ENCODE measurements at places on chromosomes 2 and 18.
A peak's percentile ranks its signal among the peaks of the same experiment; 100 is the strongest.

GRCh38 chr2:191878548-191879279 lies 31.8 kb upstream of the CAVIN2 start:
- no peak for DNase-seq

GRCh38 chr2:186639939-186640338 lies 50.1 kb downstream of the ITGAV start:
- DNase-seq = no peak

- DNase-seq = no peak
These were observed 133.0 kb upstream of the CELF4 start for GRCh38 chr18:37698508-37699040.

DNA sequence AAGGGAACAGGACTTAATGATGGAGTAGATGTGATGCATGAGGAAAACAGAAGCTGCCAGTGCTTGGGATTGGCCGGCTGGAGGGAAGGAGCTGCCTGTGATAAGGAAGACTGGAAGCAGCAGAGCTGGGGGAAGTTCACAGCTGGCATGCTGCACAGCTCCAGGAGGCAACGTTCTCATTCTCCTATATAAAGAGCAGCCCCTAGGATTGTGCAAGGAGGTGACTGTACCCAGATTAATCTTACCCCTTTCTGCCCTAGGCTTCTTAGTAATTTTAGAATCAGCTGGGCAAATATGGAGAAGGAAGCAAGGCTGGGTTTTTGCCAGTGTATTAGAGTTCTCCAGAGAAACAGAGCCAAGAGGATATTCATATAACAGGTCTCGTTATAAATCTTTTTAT lies 155.8 kb downstream of the ALPK2 start:
- DNase-seq = no peak

- peak; percentile 59 for DNase-seq
These were observed 31.9 kb downstream of the BMP10 start for GRCh38 chr2:68839260-68839833.

DNA sequence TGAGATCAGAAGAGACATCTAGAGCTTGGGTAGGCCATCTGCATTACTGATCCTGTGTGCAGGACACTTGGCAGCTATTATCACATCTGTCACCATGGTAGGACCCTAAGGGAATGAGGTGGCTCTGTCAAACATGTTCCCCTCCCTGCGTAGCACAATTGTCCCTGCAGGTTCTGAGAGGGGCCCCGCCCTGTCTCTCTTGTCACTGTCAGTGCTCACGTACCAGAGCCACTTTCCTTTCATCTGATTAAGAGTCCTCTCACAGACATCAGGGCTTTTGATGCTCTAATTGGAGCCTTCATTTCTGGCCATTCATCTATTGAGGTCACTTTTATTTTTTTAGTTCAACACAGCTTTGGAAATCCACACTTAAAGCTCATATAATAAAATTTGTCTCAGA lies 38.5 kb downstream of the NEB start:
- no peak for DNase-seq

DNA sequence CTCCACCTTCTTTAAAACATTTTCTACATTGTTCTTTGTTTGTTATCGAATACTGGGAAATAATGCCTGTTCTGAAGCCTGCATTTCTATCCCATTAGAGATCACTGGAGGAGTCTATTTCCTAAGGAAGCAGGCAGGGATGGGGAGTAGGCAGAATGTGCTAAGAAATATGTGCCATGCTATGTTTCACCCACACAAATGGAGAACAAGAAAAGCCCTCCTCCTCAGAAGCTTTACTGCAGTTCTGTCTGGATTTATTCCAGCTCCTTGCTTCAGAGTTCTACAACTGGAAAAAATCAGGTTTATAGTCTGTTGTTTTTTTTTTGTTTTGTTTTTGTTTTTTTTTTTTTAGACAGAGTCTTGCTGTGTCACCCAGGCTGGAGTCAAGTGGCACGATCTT lies 825.1 kb downstream of the SLC4A3 start:
- DNase-seq = no peak

DNA sequence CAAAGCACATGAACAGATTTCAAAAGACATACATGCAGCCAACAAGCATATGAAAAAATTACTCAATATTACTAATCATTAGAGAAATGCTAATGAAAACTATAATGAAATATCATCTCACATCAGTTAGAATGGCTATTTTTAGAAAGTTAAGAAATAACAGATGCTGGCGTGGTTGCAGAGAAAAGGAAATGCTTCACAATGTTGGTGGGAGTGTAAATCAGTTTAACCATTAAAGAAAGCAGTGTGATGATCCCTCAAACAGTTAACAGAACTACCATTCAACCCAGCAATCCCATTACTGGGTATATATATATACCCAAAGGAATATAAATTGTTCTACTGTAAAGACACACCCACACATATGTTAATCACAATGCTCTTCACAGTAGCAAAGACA lies 117.7 kb upstream of the SETBP1 start:
- DNase-seq = no peak

DNA sequence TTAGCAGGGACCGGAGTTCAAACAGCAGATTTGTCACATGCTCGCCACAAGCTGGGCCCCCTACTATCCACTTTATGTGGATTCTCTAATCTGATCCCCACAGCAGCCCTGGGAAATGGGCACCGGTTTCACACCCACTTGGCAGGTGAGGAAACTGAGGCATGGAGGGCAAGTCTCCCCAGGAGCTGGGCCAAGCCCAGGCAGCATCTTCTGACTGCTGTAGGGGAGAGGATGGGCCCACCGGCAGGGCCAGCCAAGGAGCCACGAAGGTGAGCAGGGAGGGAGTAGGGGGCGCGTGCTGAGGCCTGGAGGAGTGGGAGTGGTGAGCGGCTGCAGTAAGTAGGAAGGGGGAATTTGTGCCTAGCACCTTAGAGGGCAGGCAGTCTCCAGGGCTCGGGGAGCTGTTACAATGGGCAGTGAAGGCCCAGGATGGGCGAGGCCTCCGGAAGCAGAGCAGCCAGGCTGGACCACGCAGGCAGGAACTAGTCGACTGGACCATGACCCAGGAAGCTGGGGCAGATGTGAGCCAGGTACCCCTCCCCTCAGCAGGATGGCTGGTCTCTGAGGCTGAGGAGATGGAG lies 37.1 kb downstream of the COA5 start:
- DNase-seq = no peak

- DNase-seq = no peak
These were observed 213.4 kb downstream of the HNMT start for GRCh38 chr2:138177693-138178092.

DNA sequence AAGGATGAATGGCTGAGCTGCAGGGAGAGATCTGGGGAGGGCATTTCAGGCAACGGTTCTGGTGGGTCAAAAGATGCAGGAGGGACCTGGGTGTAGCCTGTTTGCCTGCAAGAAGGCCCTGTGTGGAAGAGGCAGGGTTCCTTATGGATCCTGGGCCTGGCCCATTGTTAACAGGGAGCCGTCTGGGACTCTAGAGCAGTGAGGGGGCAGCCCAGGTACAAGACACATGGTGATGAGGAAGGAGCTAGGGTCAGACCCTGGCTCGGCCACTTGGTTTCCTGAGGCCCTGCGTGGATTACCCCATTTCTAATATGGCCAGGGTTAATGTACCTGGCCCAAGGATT lies 124.9 kb downstream of the GLI2 start:
- DNase-seq = no peak

DNA sequence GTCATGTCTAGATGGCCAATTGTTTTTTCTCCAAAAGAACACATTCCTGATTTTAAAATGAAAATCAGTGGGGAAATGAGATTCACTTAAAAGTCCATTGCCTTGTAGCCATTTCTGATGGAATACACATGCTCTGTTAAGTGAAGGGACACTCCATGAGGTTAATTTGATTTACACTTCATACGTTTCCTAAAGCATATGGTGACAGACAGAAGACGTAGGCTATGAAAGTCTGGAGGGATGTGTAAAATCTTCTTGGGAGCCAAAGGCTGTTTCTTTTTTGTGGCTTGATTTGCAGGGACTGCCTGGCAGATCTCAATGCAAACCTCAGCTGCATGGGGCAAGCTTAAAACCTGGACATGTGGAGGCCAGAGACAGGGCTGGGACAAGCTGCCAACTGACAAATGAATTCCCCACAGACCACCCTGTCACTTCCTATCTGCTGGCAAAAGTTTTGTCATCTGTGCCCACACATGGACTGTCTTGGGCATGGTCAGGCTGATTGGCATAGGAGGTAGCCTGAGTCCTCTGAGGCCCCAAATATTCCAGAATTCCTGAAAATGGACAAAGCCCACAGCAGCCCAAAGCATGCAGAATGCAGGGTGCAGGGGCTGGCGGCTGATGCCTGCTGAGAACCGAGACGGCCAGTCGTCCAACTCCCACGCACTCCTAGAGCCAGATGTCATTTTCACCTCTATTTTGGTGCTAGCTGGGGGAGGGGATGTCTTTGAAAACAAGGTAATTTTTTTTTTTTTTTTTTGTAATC lies 73.9 kb downstream of the SDC1 start:
- DNase-seq = peak; percentile 83

DNA sequence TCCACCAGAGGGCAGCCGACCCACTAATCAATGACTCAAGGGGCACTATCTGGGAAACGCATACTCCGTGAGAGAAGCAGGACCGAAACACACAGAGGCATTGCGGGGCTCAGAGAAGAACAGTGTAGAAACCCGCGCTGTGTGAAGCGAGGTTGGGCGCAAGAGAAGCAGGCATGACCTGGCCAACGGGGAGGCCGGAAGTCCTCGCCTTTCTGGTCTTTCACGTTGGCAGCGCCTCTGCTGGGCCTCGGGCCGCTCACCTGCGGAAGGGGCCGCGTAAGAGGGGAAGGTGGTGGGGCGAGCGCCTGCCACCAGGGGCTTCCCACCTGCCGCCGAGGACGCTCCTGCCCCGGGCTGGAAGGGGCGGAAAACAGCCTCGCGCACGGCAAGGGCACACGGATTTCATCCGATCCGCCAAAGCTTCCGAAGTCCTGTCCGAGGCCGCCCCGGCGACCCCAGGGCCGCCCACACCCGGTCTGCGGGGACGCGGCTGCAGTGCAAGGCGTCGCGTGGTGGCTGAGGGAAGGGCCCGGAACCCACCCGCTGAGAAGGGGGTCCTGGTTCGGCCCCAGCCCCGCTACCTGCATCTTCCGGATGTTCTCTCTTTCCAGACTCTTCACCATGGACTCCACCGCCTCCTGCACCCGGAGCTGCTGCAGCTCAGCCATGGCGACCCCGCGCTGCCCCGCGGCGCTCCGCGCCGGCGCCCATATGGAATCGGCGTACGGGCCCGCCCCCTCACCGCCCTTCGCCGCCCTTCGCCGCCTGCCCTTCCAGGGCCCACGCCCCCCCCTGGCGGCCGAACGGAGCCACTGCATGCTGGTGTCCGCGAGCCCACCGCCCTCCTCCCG lies at the start of gene FAM136A:
FAM136A (minus strand) TSS at position 724 of the 851 bp plus-strand sequence; CDS start at position 668, 56 bp downstream.
- DNase-seq = peak; percentile 92

- no peak for DNase-seq
These were observed 504.5 kb upstream of the VRK2 start for GRCh38 chr2:57542081-57542480.

GRCh38 chr2:88429929-88430328 lies 22.6 kb downstream of the FOXI3 start:
- no peak for DNase-seq

DNA sequence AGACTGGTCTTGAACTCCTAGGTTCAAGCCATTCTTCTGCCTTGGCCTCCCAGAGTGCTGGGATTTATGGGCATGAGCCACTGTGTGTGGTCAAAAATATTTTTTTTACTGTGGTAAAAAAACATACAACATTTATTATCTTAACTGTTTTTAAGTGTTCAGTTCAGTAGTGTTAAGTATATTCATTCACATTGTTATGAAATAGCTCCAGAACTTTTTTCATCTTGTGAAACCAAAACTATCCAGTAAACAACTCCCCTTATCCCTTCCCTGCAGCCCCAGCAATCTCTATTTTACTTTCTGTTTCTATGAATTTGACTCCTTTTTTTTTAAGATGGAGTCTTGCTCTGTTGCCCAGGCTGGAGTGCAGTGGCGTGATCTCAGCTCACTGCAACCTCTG lies 9.3 kb downstream of the RMC1 start:
- no peak for DNase-seq

DNA sequence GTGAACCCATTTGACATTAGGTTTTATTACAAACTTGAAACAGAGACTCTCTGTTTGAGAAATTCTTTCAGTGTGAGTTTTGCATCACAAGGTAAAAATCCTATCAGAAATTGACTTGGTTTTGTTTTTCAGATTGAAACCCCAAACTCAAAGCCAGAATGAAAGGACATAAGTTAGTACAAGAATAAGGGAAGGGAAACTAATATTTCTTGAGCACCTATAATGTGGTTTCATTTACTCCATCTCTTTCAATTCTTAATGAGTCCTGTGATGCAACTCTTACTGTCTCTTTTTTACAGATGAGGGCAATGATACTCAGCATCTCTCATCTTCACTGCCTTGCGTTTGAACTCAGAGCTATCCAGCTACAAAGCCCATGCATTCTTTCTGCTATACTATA lies 210.0 kb upstream of the SIX3 start:
- no peak for DNase-seq

DNA sequence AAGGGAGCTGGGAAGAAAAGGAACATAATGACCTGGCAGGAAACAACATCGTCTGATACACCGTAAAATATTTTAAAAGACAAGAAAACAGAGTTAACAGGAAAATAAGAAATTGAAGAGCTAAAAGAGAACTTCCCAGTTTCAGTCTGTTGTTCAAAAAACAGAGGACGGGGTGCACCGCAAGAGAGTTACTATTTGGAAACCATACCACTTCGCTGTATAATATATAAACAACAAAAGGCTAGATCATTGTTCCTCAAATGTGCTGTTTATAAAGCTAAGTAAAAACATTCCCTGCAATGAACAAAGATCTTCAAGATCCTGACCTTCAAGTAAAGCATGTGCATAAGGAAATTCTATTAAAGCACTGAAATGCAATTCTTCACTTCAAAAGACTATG lies 2.1 kb downstream of the PPP3R1 start:
- DNase-seq = peak; percentile 50

GRCh38 chr2:64404743-64405142 lies 49.2 kb upstream of the LGALSL start:
- no peak for DNase-seq

GRCh38 chr2:224302952-224303351 lies 99.0 kb downstream of the FAM124B start:
- DNase-seq = no peak

GRCh38 chr18:40576507-40577115 lies 1378.4 kb upstream of the PIK3C3 start:
- DNase-seq = no peak

DNA sequence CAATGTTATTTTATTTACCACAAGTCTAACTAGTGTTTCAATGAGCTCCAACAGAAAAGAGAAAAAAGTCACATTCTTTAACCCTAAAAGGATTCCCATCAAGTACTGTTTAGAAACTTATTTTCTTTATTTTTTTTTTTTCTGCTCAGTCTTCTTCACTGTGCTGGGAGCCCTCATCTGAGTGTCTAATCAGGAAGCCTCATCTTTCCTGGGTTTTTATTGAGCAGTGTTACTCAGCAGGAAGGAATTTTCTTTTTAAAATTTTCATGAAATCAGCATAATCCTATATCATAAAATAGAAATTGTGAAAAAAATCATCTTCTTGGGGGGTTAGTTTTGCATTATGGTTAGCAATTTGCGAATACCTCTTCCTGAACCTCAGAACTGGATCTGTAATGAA lies 453.8 kb downstream of the CDH2 start:
- DNase-seq = no peak
